ENCODE measurements at places on chromosomes 1 and 21. TPM values are rescaled to one million over a fixed set of nuclear protein-coding genes. Genes with fewer than 3 reads are reported as not detected.

The ZMPSTE24 gene
- total RNA-seq, result 29.0 TPM

The FAM72B gene
- total RNA-seq, result 1.8 TPM

The PBX1 gene
- total RNA-seq, result 220 TPM

The PGLYRP4 gene
- total RNA-seq, result not detected

The UMODL1 gene
- total RNA-seq, result not detected

- no peak for DNase-seq
- no peak overlapping the region for H3K4me3 ChIP-seq
- no peaks in the 10 kb centered on the region for H3K4me1 ChIP-seq
- no peaks in the 10 kb centered on the region for H3K27me3 ChIP-seq
- no peaks in the 10 kb centered on the region for H3K36me3 ChIP-seq
These were observed 12.8 kb downstream of the GFI1 start for GRCh38 chr1:92473781-92474495.

- no peaks in the 10 kb centered on the region for H3K27me3 ChIP-seq
- no peak overlapping the region for H3K27ac ChIP-seq
- no peaks in the 10 kb centered on the region for H3K36me3 ChIP-seq
- no peak overlapping the region for H3K4me3 ChIP-seq
- DNase-seq, result no peak
These were observed 13.3 kb downstream of the RBBP5 start for GRCh38 chr1:205108464-205108863.

DNA sequence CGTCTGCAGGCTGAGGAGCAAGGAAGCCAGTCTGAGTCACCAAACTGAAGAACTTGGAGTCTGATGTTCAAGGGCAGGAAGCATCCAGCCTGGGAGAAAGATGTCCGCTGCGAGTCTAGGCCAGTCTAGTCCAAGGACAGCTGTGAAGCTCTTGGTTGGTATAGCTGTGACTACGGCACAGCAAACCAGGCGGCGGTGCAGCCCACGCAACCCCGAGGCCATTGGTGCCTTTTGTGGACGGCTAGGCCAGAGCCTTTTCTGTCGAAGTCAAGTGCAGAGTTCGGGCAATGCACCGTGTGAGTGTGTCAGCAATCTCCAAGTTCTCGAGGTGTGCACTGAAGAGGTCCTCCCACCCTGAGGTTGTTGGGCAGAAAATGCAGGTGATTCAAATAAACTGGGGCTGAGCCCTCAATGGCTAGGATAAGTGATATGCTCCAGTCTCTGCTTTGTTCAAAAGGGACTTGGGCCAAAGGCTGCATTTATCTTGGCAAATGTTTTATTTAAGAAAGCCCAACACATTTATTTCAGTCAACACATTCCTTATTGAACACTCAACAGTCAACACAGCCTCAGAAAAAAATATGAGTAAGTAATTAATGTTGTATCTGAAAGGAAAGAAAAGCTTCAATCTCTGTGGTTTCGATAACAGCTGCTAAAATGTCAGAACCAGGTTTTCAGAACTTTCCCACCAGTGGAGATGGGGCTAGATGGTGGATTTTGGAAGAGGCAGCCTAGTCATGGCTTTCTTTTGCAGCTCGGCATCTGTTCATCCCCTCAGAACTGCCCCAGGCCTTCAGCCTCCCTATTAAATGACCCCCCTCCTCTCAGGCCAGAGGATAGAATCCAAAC is 78.1 kb upstream of the COX20 start:
- H3K4me3 ChIP-seq, result no peak overlapping the region
- peaks cover 8% of the 10 kb centered on the region for H3K4me1 ChIP-seq
- H3K27ac ChIP-seq, result no peak overlapping the region
- DNase-seq, result no peak

GRCh38 chr1:203038217-203038741 is 12.0 kb downstream of the PPFIA4 start:
- no peak overlapping the region for H3K4me3 ChIP-seq
- DNase-seq, result no peak
- no peak overlapping the region for H3K27ac ChIP-seq
- no peaks in the 10 kb centered on the region for H3K36me3 ChIP-seq
- no peaks in the 10 kb centered on the region for H3K27me3 ChIP-seq

DNA sequence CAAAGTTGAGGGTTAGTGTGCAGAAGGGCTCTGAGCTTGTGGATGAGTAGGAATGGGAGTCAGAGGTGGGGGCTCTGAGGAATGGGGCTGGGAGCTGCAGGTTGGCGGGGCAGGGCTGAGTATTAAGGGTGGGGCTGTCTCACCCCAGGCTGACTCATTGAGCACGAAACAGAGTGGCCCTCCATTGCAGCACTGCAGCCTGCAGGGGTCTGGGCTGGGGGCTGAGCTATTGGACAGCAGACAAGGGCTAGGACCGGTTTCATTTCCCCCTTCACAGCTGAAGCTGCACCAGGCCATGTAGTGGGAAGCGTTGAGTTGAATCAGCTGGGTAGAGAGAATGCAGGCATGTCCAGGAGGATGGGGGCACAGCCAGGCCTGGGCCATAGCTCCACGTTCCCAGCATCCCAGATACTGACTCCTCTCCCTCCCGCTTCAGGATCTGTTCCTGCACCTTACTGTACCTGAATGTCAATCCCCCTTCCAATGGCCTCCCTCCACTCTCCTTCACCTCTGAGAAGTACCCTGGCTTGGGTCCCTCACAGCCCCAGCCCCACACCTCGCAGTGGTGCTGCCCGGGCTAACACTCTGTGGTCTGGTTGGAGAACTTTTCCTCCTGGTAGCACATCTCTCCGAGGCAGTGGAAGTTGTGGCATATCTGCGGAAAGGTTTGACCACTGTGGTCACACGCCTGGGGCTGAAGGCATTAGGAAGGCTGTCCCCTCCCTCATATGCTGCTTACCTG is 4.4 kb upstream of the INPP5B start:
- DNase-seq, result no peak
- no peak overlapping the region for H3K27ac ChIP-seq
- no peak overlapping the region for H3K4me3 ChIP-seq
- no peaks in the 10 kb centered on the region for H3K36me3 ChIP-seq
- no peaks in the 10 kb centered on the region for H3K27me3 ChIP-seq
- H3K4me1 ChIP-seq, result no peaks in the 10 kb centered on the region

GRCh38 chr1:8437347-8437746 is 119.4 kb downstream of the SLC45A1 start:
- H3K4me1 ChIP-seq, result peaks cover 4% of the 10 kb centered on the region
- no peaks in the 10 kb centered on the region for H3K27me3 ChIP-seq
- DNase-seq, result no peak
- no peak overlapping the region for H3K27ac ChIP-seq
- H3K4me3 ChIP-seq, result no peak overlapping the region

GRCh38 chr21:15050568-15051377 is 14.0 kb downstream of the NRIP1 start:
- no peaks in the 10 kb centered on the region for H3K36me3 ChIP-seq
- no peak overlapping the region for H3K27ac ChIP-seq
- peaks cover 5% of the 10 kb centered on the region for H3K4me1 ChIP-seq
- H3K27me3 ChIP-seq, result no peaks in the 10 kb centered on the region
- no peak for DNase-seq
- no peak overlapping the region for H3K4me3 ChIP-seq

DNA sequence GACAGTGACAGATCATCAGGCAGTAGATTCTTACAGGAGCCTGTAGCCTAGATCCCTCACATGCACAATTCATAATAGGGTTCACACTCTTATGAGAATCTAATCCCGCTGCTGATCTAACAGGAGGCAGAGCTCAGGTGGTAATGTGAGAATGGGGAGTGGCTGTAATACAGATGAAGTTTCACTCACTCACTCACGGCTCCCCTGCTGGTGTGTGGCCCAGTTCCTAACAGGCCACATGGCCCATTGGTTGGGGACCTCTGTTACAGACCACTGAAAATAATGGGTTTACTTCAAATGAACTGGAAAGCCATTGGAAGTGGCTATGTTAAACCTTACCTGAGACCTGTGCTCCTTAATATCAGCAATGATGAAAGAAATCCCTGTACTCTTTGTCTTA is 151.0 kb downstream of the GRIK1 start:
- no peak for DNase-seq
- H3K27me3 ChIP-seq, result no peaks in the 10 kb centered on the region
- H3K36me3 ChIP-seq, result no peaks in the 10 kb centered on the region
- no peaks in the 10 kb centered on the region for H3K4me1 ChIP-seq
- no peak overlapping the region for H3K27ac ChIP-seq
- no peak overlapping the region for H3K4me3 ChIP-seq

DNA sequence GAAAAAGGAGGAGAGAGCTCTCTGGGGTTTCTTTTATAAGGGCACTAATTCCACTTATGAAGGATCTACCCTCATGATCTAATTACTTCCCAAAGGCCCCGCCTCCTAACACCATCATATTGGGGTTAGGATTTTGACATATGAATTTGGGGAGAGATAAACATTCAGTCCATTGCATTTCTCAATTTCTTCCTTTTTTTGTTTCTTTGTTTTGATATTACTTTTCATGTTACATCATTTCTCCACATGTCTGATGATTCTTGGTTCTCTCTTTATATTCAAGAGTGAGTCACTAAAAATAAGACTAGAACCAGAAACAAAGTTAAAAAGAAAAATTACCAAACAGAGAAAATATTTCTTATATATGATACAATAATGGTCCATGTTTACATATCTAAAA is 63.2 kb upstream of the DUSP10 start:
- no peak for DNase-seq
- H3K4me1 ChIP-seq, result no peaks in the 10 kb centered on the region
- no peaks in the 10 kb centered on the region for H3K27me3 ChIP-seq
- H3K27ac ChIP-seq, result no peak overlapping the region
- H3K36me3 ChIP-seq, result no peaks in the 10 kb centered on the region

DNA sequence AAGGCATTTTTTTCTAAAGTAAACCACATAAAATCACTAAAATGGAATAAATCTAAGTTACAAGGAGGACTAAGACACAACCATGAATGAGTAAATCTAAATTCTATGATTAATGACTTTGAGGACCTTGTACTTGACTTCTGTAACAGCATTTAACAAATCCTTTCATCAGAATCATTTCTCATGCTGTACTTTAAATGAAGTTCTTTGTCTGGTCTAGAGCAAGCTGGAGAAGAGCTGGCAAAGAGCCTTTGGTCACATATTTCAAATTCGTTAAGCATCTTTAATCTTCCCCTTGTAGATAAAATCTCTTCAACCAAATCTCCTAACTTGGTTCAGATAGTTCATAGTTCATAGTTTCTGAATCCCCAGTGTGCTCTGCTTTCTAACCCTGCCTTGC is 405.4 kb downstream of the PTPRC start:
- H3K27me3 ChIP-seq, result no peaks in the 10 kb centered on the region
- H3K27ac ChIP-seq, result no peak overlapping the region
- no peak for DNase-seq
- H3K4me1 ChIP-seq, result no peaks in the 10 kb centered on the region

- no peaks in the 10 kb centered on the region for H3K36me3 ChIP-seq
- no peaks in the 10 kb centered on the region for H3K4me1 ChIP-seq
- no peak for DNase-seq
- no peak overlapping the region for H3K27ac ChIP-seq
- H3K4me3 ChIP-seq, result no peak overlapping the region
These were observed 13.6 kb upstream of the SYT6 start for GRCh38 chr1:114167226-114167625.

DNA sequence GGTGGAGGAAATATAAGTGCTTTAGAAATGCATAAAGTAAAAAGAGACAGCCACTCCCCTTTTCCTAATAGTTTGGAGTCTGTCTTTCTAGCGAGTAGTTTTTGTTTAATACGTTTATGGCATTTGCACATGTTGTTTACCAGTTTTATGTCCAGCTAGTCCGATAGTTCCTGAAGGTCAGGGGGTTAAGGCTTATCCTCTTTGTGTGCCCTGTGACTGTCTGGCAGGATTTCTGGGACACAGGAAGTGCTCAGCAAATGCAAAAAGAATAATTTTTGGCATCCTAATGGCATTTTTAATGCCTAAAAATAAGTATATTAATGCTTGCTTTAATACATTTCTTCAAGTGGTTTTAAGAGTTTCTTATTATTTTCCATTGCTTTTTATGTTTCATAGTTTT is 58.4 kb downstream of the DYRK1A start:
- peaks cover 4% of the 10 kb centered on the region for H3K4me1 ChIP-seq
- no peak for DNase-seq
- no peak overlapping the region for H3K27ac ChIP-seq
- H3K36me3 ChIP-seq, result no peaks in the 10 kb centered on the region
- H3K27me3 ChIP-seq, result no peaks in the 10 kb centered on the region

- H3K36me3 ChIP-seq, result no peaks in the 10 kb centered on the region
- H3K4me3 ChIP-seq, result no peak overlapping the region
- H3K4me1 ChIP-seq, result no peaks in the 10 kb centered on the region
- no peaks in the 10 kb centered on the region for H3K27me3 ChIP-seq
These were observed 46.6 kb downstream of the LYST start for GRCh38 chr1:235820061-235820460.

GRCh38 chr1:24749252-24749651 is 4.0 kb downstream of the CLIC4 start:
- no peaks in the 10 kb centered on the region for H3K36me3 ChIP-seq
- no peak overlapping the region for H3K4me3 ChIP-seq
- H3K27me3 ChIP-seq, result no peaks in the 10 kb centered on the region
- H3K27ac ChIP-seq, result no peak overlapping the region

DNA sequence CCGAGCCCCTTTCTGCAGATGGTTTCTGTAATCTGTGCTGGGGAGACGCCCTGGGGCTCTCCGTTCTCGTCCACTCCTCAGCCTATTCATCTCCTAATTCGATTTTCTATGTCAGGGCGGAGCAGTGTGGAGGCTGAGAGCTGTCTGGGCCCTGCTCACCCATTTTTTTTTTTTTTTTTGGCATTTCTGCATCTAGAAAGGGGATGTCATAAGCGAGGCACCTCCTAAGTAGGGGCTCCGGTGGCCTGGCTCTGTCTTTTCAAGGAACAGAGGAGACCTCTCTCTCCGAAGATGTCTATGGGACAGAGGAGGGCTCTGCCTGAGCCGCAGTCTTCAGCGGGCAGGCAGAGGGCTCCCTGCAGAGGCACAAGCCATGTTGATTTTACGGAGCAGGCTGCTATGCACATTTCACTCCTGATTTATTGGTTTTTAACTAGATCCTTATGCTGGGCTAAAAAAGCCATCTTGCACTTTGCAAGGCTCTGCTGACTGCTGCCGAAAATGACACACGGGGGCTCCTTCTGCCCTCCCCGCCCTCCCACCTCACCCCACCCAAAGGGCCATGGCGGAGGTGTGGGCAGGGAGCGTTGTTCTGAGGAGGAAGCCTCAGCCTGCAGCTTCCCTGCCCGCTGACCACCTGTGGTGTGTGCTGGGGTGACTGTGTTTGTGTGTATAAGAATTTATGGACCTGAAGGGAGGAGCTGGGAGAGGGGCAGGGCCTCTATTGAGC is 71.0 kb downstream of the FOXD2 start:
- H3K27ac ChIP-seq, result no peak overlapping the region
- no peaks in the 10 kb centered on the region for H3K4me1 ChIP-seq

DNA sequence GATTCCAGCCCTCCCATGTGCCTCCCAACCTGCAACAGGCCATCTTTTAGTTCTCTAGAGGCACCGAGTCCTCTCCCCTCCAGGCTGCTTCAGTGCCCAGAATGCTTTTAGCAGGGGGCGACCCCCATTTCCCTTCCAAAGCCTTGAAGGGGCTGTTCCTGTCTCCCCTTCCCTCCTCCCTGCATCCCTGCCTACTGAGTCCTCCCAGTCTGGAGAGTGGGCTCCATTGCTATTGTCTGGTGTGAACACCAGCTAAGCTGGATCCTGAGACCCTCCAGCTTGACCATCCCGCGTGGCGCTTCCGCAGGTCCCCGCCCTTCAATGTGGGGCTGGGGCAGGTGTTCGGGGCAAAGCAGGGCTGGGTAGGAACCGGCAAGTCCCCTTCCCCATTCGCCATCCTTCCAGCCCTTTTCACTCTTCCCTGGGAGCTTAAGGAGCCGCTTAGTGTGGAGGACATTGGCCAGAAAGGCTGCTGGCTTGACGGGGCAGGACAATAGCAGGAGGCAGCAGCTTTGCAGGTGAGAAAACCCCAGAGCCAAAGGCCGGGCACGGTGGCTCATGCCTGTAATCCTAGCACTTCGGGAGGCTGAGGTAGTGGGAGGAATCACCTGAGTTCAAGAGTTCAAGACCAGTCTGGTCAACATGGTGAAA is 32.2 kb downstream of the PADI6 start:
- no peaks in the 10 kb centered on the region for H3K27me3 ChIP-seq
- no peaks in the 10 kb centered on the region for H3K4me1 ChIP-seq

Data from ovary (tissue), 10 donors.